DMS79 (cell line): ENCODE measurements at places on chromosomes 4 and X.

DNA sequence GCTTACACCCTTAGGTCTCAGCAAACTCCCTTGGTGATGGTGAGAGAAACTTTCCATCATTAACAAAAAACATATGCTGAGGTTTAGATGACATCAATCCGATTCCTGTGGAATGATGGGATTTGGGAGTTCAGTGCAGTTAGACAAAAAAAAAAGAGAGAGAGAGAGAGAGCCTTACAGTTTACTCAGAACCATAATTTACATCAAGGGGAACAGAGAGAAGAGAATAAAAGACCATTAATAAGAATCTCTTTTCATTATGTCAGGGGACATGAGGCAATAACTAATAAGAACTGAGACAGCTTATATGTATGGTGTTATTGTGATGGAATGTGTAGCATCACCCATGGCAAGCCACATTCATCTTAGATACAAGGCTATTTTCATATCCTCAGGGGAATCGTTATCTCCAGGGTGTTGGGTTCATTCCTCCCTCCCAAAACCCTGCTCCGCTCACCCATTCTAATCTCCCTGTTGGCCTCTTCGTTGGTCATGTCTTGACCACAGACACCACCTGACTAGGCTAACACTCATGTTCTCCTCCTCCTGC, 175.7 kb upstream of the MXRA5 start:
- DNase-seq = no peak

DNA sequence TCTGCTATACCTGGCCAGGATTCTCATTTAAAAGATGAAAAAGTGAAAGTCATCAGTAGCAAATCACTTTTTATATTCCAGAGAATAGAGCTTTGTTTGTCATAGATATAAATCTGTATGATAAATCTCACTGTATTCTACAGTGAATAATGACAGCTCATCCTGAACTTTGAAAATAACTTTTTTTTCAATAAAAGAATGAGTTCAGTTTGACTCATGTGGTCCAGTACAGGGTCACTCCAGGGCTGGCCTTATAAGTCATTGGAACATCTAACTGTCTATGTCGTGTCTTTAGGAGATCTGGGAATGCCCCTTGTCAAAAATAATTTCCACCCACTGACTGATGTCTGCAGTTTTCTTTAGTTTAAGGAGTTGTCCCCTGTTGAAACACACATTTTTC, 18.5 kb upstream of the CXCL8 start:
- no peak for DNase-seq

GRCh38 chrX:150044556-150044955, 106.3 kb upstream of the EOLA2 start:
- DNase-seq = no peak

DNA sequence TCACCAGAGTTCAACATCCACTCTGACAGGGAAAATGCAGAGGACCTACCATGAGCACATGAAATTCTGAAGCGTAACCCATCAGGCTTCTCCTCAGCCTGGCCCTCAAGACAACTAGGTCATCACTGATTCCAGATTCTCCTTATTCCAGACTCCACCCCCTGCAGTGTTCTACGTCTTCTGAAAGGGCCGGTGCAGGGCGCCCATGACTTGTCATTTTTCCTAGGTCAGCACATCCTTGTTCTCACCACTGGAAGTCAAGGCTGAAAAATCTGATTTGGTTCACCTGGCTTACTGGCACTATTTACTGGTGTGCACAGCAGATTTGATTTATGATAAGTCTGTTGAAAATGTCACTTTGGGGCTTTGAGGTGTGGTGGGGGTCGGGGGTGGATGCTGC, 140.9 kb upstream of the KLF3 start:
- no peak for DNase-seq

DNA sequence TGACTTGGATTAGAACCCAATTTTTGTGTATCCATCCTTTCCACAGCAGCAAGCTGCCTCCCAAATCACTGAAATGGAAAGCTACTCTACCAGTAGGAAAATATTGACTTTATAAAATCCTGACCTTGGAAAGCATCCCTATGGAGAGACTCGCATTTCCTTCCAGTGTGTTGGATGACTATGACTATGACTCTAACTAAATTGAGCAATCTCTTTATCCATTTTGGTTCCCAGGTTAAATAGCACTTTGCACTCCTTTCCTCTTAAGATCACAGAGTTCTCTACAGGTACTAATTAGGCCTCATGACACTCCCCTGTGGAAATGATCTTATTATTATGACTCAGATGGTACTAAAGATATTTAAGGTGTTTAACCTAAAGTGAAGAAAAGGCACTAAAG, 431.8 kb downstream of the PPARGC1A start:
- no peak for DNase-seq

GRCh38 chr4:116427666-116428065, 657.7 kb downstream of the TRAM1L1 start:
- DNase-seq = no peak

DNA sequence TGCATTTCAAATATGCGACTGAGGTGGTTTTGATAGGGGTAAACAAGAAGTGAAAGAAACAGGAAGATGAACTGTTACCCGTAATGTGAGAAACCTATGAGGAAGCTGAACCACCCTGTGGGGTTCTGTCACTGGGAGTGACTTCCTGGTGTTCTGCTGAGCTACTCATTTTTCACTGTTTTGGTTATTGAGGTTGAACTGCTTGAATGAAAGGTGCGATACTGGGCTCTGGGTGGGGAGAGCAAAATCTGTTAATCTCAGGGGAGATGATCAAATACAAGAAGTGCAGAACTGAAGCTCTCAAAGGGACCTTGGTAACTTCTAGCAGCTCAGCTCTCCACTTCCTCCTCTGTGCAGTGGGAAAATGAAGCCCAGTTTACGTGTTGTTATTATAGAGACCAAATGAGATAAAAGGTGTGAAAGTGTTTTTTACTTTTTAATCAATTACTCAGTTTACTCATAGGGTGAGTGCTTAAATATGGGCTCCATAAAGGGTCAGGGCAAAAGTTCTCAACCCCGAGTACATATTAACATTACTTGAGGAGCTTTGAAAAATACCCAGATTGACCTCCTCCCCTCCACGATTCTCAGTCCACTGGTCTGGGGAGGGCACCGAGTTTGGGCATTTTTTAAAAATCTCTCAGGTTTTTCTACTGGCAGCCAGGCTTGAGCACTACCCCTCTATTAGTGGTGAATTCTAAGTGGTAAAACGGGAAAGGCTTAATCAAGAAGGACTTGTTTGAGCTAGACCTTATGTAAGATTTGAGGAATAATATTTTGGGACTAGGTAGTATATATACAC, 66.7 kb downstream of the COQ2 start:
- DNase-seq = no peak

DNA sequence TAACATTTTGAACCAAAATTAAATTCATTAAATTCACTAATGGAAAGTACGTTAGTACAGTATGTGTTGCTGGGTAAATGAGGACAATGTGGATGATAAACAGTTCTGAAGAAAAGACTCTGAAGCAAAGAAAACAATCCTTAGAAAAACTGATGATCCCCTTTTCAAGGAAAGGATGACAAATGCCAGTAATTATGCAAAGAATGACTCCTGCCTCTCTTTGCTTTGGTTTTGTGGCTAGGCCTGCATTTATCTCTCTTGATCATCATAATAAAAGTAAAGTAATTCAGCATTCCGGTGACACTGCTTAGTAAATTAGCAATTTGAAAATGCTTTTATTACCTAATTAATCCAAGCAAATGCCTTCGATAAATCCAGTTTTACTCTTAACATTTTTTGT, 652.2 kb upstream of the DIPK2B start:
- DNase-seq = no peak
